ENCODE measurements at places on chromosomes 4 and X.

- DNase-seq: no peak
These were observed 29.6 kb downstream of the MCUB start for GRCh38 chr4:109589605-109590004.

DNA sequence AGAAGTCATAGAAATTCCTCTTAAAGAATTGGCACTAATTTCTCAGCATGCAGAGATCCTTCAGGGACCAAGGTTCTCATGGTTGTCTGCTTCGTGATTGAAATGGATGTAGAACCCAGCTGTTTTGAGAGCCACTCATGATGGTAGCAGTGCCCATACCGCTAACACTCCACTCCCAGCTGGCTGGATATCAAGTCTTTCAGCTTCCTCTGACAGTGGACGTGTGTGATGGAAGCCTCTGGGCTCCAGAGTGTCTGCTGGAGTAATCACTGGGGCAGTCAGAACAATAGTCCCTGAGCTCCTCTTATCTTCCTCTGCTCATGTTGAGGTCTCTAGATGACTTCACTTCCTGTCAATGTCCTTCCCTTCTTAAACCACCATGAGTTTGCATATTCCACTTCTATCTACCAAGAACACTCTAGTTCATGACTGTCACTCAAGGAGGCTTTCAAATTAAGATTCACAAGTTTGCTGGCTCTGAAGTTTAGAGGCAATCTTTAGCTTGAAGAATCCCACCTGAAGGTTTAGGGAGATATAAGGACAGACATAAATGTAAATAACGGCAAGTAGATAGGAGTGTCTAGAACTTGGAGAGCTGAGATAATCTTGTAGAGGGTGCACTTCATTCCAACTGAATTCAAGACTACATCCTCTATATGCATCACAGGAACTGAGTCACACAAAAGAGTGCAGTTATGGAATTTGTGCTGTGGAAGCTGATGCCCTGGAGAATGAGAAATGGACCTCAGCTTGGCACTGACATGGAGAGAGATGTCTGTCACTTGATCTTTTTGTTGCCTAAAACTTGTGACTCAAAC lies 64.5 kb upstream of the WDR1 start:
- DNase-seq: no peak

- no peak for DNase-seq
These were observed 20.5 kb downstream of the COMMD8 start for GRCh38 chr4:47442980-47443379.

- DNase-seq: no peak
These were observed 355.3 kb upstream of the AMOT start for GRCh38 chrX:113195949-113196348.

GRCh38 chrX:129606918-129607317 lies 47.8 kb downstream of the APLN start:
- peak; percentile 76 for DNase-seq

GRCh38 chr4:40157436-40157835 lies 39.4 kb upstream of the RHOH start:
- DNase-seq: no peak

- DNase-seq: no peak
These were observed 26.0 kb downstream of the AMTN start for GRCh38 chr4:70544279-70544868.

DNA sequence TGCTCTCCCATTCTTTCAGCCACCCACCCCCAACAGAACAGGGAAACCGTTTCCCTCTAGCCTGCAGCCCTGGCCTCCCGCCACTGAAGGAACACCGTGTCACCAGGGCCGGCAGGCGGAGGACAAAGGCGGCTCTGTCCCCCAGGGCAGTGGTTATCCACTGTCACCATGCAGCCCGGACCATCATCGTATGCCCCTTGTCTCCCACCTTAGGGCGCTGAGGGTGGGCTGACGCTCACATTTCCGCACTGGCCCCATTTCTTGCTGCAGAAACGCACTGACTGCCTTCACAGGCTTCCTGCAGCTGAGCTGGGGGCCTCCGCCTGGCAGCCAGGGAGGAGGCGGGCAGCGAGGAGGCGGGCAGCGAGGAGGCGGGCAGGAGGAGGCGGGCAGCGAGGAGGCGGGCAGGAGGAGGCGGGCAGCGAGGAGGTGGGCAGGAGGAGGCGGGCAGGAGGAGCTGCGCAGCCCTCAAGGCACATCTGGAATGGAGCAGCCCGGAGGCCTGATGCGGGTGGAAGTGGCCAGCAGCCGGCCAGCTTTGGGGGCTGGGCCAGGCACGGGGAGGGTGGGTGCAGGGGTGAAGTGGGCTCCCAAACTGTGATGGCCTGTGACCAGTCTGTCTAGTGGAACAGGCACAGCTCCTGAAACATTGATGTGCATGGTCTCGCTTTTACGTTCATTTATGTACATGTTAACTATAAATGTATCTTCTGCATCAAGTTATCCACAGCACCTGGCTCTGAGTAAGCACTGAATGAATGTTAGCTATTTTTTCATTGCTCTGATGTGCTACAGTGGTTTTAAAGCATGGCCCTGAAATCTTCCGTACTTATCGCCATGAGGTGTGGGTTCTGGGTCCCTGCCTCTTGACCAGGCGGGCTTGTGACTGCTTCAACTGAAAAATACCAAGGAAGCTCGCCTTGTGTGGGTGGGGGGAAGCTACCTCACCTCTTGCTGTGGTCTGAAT lies 20.6 kb upstream of the KIAA0232 start:
- DNase-seq: peak; percentile 66

DNA sequence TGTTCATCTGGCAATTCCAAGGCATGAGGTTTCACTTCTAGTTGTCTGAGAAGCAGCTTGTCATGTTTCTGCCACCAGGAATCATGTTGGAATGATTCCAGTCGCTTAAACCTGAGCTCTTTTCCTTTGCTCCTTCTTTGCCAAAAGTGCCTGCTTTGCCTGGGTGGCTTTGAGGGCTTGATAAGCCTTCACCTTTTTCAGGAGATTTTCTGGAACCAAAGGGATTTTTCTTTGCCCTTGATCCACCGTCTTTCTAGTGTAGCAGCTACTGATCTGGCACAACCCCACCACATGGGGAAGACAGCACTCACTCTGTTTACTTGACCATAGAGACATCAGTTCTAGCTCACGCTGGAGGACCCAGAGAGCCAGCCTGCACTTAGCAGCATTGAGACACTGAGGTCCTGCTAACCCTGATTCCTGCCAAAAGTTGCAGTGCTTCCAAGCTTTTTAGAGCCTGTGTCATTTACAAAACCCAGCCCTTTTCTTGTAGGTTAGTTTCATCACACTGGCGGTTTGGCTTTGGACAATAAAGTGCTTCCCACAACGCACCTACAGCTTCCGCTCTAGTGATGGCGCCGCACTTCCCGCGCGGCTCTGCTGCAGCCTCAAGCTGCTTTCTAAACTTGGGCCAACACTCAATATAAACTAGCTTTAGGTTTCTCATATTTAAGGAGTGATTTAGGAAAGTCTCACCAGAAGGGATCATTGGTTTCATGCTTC lies 7.3 kb upstream of the CCNI start:
- no peak for DNase-seq

DNA sequence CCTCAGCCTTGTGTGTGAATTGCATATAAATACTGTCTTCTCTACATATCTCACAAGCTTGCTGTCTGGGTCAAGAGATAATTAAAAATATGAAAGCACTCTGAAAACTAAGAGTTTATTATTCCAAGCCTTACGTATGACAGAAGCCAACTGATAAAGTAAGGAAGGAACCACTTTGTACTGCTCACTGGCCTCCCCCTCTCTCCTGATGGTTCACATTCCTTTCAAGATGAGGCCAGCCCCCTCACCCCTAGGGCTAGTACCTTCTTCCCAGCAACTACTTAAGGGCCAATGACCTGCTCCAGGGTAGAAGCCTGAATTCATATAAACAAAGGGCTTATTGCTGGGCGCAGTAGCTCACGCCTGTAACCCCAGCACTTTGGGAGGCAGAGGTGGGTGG lies 5.4 kb upstream of the SOWAHD start:
- DNase-seq: no peak

DNA sequence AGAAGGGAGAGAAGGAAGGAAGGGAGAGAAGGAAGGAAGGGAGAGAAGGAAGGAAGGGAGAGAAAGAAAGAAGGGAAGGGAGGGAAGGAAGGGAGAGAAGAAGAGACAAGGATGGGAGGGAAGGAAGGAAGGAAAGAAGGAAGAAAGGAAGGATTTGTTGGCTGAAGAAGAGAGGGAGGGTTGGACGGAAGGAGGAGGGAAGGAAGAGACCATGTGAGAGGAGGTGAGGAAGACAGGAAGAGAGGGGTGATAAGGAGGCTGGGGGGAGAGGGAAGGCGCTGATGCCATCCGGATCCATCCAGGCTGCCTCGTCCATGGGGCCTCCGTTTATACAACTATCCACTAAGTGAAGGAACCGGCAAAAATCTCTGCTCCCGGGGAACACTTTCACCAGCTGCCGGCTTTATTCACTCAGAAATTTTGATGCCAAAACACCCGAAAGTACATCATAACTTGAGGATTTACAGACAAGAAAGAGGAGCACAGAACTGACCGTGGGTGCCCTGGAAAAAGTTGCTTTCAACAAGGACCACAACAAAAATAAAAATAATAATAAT lies 14.9 kb downstream of the DHRSX start:
- no peak for DNase-seq

GRCh38 chrX:25503826-25504225 lies 488.1 kb upstream of the ARX start:
- DNase-seq: no peak

DNA sequence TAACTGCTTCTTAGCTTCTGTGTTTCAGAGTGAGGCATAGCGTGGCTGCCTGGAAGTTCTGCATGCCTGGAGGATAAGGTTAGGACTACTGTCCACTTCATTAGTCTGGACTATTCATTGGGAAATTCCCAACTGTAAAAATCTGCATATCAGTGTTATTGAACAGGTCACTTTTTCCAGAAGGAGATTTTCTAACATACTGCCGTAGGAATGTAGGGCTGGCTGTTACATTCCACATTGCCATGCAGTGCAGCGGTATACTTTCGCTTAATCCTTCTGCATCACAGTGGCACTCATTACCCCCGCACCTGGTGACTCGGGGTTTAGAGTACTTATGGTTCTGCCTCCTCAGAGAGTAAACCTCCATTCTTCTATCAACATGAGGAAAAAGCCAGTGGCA lies 104.6 kb downstream of the NPFFR2 start:
- DNase-seq: no peak

- no peak for DNase-seq
These were observed 58.0 kb upstream of the CCSER1 start for GRCh38 chr4:90069151-90069550.

DNA sequence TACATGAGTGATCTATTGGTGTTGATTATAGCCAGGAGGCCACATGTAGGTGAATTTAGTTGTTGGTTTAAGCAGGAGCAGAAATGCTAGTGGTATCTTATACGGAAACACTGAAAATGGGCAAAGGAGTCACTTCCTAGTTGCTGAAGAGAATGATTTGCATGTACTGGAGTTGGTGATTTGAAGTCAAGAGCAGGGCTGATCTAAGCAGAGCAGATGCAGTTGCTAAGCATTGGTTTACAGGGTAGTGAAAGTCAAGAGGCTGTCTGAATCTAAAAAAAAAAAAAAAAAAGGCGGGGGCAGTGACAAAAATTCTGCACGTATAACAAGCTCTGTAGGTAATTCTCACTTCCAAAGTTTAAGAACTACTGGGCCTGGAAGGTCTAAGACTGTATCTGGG lies 90.4 kb upstream of the HPRT1 start:
- DNase-seq: no peak

DNA sequence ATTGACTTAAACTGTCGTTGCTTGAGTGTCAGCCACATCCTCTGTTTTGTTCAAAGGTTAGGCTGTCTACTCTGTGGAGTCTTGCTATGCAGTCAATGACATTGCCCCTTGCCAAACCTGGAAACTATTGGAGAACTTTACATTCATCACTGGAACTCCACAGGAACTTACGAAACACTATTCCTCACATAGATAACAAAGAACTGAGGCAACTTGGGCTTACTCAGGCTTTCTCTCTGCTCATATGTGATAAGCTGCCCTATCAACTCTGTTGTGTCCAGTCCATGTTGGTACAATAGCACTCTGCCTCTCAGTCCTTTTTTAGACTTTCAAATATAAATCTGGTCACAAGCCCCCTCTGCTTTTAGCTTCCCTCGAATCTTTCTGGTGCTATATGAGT lies 9.4 kb downstream of the NPY5R start:
- no peak for DNase-seq

DNA sequence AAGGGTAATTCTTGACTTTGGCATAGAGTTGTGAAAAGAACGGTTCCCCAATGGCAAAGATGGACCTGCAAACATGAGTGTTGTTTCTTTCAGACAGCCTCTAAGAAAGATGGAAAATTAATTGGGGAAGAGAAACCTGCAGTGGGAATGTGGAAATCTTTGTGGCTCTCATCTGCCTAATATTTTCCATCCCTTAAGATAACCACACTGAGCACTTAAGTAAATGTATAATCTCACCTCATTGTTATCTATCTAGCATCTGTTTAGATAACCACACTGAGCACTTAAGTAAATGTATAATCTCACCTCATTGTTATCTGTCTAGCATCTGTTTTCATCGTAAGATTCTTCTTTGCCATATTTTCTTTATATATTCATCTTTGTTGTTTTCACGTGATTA lies 149.3 kb downstream of the NWD2 start:
- DNase-seq: no peak

GRCh38 chr4:38230821-38231563 lies 270.8 kb downstream of the PTTG2 start:
- DNase-seq: no peak

DNA sequence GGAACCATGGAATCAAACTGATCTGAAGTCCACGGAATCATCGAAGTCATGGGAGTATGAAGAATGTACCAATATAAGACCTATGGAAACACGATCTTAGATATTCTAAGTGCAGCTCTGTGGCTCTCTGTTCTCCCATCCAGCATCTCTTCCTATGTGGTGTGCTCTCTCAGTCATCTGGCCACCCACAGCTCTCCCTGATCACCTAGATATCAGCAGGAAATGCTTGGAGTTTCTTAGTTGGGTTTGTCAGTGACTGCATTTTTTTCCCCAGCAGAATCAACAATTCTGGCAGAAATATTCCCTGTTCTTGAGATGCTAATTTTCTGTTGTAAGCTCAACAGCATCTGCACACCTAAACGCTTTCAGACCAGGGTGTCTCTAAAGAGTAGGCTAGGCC lies 94.1 kb downstream of the GC start:
- no peak for DNase-seq

DNA sequence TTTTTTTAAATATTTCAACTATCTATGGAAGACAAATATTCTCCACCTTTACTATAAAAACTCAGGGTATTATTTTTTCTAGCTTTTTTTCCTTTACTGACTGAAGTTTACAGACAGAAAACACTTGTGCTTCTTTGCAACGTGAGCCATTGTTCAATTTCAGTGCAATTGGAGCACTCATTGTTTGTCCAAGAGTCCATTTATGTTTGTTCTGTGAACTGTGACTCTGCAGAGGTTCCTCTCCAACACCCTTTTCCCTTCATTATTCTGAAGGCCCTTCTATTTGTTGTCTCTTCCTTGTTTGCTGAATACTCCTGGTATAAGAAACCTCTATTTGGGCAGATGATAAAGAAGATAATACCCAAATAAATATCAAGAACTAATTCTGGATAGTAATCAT lies 37.4 kb downstream of the DAPP1 start:
- no peak for DNase-seq

DNA sequence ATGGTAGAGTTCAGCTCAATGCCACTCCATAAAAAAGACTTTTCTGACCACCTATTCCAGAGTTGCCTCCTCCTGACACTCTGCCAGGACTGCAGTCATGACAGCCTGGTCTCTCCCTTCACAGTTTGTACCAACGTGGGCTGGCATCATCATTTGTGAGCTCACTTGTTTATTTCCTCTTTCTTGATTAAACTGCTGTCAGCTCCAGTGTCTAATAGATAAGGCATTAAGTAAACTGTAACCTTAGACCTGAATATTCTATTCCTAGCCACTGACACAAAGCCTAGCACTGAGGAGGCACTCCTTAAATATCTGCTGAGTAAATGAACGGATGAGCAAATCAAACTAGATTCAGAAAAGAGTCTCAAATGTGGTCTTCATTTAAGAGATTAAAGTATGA lies 48.7 kb downstream of the DDX60 start:
- no peak for DNase-seq
